ENCODE measurements at places on chromosomes 2 and 18.

- DNase-seq, result no peak
Observed at GRCh38 chr18:37322492-37323035, 243.0 kb downstream of the CELF4 start.

DNA sequence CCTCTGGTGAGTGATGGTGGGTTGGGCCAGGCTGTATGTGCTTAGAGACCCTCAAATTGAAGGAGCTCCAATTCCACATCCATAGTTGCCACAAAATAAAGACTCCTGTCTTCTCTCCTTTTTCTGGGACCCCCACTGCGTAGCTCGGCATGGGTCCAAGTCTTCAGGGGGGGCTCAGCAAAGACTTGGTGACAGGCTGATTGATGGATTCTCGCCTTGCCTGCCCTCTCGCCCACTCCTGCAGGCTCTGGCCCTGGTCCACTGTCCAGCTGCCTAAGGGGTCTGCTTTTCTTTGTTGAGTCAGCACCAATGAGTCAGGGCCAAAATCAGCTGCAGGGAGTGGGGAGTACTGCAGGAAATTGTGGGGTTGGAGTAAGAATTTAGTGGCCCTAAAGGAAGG lies 21.5 kb downstream of the RPL37A start:
- DNase-seq, result no peak

- DNase-seq, result no peak
Observed at GRCh38 chr2:64260817-64261216, 116.6 kb upstream of the PELI1 start.

GRCh38 chr2:234558642-234559041 lies 61.8 kb upstream of the ARL4C start:
- DNase-seq, result no peak

Measured in activated CD4-positive, CD25-positive, alpha-beta regulatory T cell (primary cell).